ENCODE measurements at places on chromosomes 5 and 9.

DNA sequence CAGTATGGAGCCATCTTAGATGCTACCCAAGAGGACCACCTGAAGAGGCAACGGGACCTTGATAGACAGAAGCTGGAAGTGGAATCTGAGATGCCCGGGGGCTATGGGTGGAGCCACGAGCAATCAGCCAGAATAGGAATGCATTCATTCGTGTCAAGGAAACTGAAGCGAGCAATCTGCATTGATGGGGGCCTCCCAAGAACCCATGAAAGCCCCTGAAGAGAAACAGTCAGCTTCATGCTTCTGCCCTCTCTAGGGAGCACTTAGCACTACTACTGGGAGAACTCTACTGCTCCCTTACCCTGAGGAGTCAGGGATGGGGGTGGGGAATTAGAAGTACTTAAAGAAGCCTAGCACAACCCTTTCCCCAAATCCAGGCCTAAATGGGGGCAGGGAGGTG is 51.9 kb upstream of the TCERG1 start:
- DNase-seq, result no peak

DNA sequence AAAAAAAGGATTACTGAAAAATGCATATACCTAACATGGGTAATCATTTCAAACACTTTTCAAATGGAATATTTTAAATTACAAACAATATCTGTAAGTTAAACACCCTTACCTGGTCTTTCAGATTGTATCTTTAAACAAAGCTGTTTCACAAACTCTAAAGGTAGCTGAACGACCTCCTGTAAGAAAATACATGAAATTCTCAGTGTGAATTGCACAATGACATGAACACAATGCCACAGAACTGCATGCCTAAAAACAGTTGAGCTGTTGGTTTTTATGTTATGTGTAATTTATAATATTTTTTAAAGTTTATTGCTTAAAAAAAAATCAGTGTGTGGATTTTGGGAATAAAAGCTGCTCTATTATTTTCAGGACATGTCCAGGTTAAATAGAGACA is 17.5 kb downstream of the IPPK start:
- no peak for DNase-seq

DNA sequence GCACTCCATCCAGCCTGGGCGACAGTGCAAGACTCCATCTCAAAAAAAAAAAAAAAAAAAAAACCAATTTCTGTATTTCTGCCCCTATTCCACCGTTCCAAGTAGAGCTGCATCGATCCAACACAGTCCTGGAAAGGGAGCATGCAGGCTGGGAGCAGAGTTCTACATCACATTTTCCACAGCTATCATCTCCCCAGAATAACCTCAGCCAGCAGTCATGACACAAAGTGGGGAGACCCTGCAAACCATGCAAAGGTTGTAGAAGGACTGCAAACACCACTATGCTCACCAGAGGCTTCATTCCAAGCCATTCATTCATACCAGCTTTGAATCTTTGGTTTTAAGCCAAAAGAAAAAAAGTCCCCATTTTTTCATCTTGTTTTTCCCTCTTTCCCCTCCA is 20.8 kb upstream of the ZNF354A start:
- DNase-seq, result no peak

GRCh38 chr5:128844354-128844923 is 120.8 kb upstream of the SLC27A6 start:
- DNase-seq, result no peak

- peak; percentile 82 for DNase-seq
Observed at GRCh38 chr5:159915904-159916840, at the start of gene ADRA1B. TSS of gene ADRA1B (plus strand) at chr5:159916482. CDS start at chr5:159916906, 424 bp downstream.

DNA sequence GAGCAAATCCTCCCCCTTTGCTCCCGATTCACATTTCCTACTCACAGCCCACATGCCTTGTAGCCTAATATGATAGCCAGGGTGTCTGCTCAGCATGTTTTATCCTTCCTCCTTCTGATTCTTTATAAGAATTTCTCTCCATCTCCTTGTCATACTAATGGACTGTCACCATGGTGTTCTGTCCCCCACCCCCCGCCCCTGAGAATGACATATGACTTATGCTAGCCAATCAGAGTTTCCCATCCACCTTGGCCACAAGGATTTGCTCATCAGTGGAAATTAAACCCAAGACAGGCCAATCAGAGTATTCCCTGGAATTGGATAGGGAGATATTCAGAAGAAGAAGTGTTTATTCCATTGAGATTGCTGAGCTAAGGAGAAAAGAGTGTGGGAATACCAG is 16.0 kb downstream of the ABLIM3 start:
- DNase-seq, result no peak

- no peak for DNase-seq
Observed at GRCh38 chr5:39697881-39698280, 273.1 kb upstream of the DAB2 start.

GRCh38 chr5:113221294-113222176 is 213.3 kb downstream of the TSSK1B start:
- no peak for DNase-seq

DNA sequence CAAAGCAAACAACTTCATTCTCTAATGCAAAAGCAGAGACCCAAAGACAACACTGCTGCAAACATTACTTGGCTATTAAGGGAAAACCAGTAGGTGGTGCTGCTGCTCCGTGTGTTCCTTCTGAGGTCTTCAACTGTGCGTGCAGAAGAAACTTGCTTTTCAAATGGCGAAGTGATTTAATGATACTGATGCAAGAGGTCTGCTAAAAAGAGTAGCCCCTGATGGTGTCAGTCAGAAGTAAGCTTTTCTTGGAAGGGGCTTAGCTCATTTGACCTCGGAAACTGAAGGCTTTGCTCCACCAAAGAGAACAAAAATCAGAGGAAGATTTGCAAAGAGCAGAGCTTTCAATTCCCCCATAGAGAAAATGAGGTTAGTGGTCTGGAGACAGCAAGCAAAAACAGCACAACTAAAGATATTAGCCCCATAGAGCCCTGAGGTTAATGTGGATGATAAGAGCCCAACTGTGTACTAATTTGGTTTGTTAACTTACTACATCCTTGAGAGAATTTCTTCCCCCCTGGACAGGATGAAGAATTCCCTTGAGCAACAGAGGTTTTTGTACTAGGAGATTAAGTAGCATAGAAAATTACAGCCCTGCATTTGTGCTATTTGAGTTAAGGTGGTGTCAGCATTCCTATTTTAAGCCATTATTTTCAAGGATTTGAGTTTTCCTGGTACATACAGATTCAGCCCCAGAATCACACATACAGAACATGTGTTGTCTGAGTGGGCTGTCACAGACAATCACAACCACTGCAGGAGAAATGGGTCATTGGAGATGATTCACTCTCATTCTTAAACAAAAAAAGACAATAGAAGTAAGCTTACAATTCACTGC is 153.2 kb upstream of the C9orf72 start:
- peak; percentile 74 for DNase-seq

- DNase-seq, result peak; percentile 2
Observed at GRCh38 chr9:93675336-93676150, 99.2 kb downstream of the PHF2 start.

GRCh38 chr5:89120719-89121118 is 237.7 kb upstream of the MEF2C start:
- no peak for DNase-seq

GRCh38 chr5:149174847-149175234 is 33.5 kb downstream of the ABLIM3 start:
- no peak for DNase-seq

GRCh38 chr9:91546574-91546973 is 122.9 kb upstream of the NFIL3 start:
- DNase-seq, result no peak

GRCh38 chr5:21806943-21807342 is 1046.2 kb downstream of the CDH12 start:
- no peak for DNase-seq

- DNase-seq, result no peak
Observed at GRCh38 chr5:124140060-124140459, 606.4 kb downstream of the ZNF608 start.

GRCh38 chr5:59241552-59241951 is 652.0 kb downstream of the PDE4D start:
- no peak for DNase-seq

GRCh38 chr9:117744369-117744768 is 40.2 kb downstream of the TLR4 start:
- DNase-seq, result no peak

GRCh38 chr9:113879318-113879717 is 3.2 kb downstream of the ZNF618 start:
- no peak for DNase-seq

DNA sequence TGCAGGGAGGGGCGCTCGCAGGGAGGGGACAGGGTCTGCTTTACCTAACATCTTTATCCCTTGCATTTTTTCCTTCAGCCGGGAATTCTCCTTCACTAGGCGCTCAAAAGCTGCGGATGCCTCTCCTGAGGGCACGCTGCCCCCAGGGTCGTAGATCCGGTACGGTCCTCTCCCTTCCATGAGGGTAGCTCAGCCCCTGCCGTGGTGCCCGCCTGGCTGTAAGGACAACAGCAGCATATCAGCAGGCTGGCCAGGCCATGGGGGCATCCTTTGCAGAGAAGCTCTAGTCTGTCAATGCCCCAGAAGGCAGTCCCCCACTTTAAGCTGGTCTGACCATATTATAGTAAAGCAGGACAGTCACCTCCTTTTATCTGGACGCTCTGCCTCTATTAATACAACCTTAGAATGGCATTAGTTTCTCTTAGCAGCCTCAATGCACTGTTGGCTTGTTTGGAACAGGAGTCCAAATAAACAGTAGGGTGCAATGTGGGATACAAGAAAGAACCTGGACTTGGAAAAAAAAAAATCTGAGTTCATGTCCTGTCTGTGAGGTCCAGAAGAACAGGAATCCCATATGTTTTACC is 15.8 kb downstream of the TNIP1 start:
- DNase-seq, result no peak

DNA sequence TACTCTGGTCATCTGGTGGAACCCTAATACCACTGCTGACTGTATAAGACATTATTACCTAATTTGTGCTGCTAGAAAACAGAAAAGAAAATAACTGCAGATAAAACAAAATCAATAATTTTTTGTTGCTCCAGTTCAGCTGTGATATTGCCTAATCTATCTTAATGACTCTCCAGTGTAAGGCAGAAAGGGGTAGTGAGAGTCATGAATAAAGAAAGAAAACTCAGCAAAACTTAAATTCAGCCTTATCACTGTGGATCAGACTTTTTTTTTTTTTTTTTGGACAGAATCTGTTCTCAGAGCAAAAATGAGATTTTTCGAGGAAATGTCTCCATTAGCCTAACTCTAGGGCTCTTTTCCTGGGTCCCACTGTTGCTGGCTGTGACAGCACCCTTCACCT is 1.1 kb upstream of the DOCK2 start:
- DNase-seq, result no peak

GRCh38 chr5:60959156-60959555 is 14.2 kb downstream of the NDUFAF2 start:
- no peak for DNase-seq

- DNase-seq, result no peak
Observed at GRCh38 chr9:1273859-1274258, 223.7 kb downstream of the DMRT2 start.

- DNase-seq, result no peak
Observed at GRCh38 chr5:98454904-98455303, 318.6 kb upstream of the RGMB start.

DNA sequence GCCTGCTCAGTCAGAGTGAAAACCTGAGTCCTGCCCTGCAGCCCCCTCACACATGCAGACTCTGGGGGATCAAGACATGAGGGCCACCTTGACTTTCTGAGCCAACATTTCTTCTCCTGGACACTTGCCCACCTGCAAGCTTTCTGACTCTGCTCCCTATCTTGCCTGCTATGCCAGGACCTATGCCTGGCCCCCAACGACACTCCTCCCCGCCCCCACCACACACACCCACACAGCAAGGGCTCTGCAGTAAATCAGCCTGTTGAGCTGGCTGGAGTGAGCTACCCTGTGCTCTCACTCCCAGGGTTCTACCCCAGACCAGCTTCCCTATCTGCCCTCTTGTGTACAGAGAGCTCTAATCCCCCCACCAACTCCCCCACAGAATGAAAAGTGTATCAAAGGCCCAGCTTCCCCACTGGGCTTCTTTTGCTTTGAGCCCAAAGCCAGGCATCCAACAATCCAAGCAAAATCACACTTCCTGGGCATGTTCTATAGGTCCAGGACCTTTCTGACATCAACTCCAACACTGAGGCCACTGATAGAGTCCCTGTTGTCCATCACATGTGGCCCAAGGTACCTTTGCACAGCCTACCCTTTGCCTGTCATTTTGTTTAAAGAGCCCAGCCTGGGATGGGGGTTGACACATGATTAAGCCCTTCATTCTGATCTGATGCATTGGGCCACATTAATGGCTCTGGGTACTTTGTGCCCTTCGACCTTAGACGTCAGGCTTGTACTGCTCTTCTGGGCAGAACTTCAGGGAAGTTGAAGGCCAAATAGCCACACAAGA is 7.2 kb downstream of the PDLIM4 start:
- no peak for DNase-seq

- DNase-seq, result no peak
Observed at GRCh38 chr9:12212860-12213259, 480.3 kb upstream of the TYRP1 start.

DNA sequence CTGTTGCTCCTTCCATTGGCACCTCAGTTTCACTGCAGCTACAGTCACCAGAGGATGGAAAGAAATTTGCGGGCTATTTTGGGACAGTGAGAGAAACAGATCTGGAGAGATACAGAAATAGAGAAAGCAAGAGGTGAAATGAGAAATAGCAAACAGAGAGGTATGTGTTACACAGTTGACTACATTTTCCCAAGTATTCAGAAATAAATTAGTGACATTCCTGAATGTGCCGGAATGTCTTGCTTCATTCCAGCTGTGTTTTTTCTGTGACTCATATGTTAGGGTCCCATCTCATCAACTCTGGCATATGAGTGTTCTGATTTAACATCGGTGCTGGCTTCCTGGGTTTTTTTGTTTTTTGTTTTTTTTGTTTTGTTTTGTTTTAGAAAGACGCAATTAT is 63.8 kb upstream of the ZNF462 start:
- DNase-seq, result no peak

GRCh38 chr5:13427827-13428557 is 516.5 kb downstream of the DNAH5 start:
- no peak for DNase-seq

DNA sequence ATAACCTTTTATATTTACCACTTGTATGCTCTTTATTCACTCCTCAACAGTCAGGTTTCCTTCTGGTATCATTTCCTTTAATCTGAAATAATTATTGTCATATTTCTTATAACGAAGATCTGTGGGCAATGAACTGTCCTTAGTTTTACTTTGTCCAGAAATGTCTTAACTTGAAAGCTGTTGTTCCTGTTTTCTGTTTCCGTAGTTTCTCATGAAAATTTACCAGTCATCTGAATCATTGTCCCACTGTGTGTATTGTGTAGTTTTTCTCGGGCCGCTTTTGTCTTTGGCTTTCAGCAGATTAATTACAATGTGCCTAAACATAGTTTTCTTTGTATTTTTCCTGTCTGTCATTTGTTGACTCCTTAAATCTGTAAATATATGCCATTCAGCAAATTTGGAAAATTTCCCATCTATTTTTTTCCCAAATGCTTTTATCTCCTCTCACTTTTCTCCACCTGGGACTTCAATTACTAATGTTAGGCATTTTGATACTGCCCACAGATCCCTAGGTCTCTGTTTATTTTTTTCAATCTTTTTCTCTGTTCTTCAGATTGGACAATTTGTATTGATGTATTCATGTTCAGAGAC is 74.9 kb downstream of the PDE8B start:
- DNase-seq, result no peak

- no peak for DNase-seq
Observed at GRCh38 chr9:20664501-20664900, 19.6 kb upstream of the FOCAD start.

Measured in endothelial cell (in vitro differentiated cells).